NCI-H446 treated with DMSO at 0.1 percent for 48 hours (cell line): ENCODE measurements at places on chromosomes 16 and 17.

DNA sequence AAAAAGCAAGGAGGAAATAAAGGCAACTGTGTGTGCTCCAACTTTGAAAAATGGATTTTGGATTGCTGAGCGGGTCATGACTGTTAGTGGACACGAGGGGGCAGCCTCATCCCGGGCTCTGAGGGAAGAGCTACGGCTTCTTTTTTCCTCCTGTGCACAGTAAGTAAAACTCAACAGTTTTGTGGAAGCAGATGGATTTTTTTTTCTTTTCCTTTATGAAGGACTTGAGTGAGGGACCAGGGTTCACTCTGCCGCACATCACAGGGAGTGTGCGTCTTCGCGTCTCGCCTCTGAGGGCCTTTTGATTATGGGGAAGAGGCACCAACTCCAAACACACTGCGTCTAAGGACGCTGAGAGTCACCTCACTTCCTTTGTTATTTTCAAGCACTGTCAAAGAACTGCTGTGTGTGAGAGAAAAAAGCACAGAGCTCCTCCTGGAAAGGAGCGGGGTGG is 80.3 kb upstream of the GOT2 start:
- no peak for DNase-seq

GRCh38 chr16:22888791-22889190 is 74.8 kb downstream of the HS3ST2 start:
- DNase-seq = no peak

DNA sequence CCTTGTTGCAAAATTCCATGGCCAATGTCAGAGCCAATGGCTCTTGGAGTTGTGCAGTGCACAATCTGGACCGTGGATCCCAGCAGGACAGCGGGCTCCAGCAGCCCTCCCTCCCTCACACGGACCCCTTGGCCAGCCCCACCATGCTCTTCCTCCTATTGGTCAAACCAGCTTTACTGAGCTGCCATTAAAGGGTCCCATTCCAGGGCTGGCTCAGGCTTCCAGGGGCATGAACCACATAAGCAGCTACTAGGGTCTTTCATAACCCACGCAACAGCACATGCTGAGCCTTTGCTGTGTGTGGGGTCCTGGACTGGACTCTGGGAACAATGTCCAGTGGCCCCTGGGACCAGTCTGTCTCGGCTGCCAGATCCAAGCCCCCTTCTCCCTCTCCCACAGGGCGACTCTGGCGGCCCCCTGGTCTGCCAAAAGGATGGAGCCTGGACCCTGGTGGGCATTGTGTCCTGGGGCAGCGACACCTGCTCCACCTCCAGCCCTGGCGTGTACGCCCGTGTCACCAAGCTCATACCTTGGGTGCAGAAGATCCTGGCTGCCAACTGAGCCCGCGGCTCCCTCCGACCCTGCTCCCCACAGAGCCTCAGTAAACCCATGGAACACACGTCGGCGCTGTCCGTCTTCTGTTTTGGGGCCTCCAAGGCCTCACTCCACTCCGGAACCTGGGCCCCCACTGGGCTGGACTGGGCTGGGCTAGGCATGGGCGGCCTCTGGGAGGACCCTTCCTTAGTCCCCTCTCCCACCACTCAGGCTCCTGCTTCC is 5.7 kb downstream of the CTRB1 start:
- DNase-seq = no peak

DNA sequence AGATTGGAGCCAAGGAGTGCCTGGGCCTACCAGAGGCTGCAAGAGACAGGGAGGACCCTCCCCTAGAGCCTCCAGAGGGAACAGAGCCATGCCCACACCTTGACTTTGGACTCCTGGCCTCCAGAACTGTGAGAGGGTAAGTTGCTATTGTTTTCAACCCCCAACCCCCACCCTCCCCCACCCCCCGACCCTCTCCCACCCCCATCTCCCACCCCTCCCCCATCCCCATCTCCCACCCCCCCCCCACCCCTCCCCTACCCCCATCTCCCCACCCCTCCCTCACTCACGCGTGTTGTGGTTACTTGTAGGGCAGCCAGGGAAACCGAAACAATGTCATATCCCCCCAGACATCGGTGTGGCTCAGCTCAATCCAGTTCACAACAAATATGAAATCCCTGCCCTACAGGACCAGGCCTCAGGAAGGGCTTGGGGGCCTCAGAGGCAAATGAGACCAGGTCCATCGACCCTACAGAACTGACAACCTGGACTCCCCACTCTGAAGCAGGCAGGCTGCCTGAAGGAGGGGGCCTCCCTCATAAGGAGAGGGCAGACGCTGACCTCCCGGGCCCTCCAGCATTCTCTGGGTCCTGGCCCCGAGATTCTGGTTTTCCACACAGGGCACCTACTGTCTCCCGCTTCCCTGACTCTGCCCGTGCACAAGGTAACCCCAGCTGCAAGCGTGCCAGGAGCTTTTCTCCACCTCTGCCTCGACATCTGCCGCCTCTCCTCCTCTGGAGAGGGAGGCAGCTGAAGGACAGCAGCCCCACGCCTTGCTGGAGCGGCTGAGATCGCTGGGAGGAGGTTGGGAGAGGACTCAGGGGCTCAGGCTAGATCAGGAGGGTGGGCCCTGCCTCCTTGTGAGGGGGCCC is 3.0 kb upstream of the ZCCHC14 start:
- no peak for DNase-seq

GRCh38 chr17:15447928-15448579 is 19.4 kb downstream of the CDRT4 start:
- no peak for DNase-seq

- no peak for DNase-seq
Measured at GRCh38 chr16:35754391-35755369, 2295.3 kb downstream of the TP53TG3F start.

GRCh38 chr16:53446090-53446489 is 11.8 kb downstream of the RBL2 start:
- DNase-seq = no peak

GRCh38 chr17:62994931-62995330 is 28.9 kb downstream of the TANC2 start:
- no peak for DNase-seq

GRCh38 chr17:74176546-74177001 is 26.9 kb upstream of the RPL38 start:
- peak; percentile 43 for DNase-seq

- DNase-seq = no peak
Measured at GRCh38 chr17:72922219-72922618, 170.3 kb downstream of the SLC39A11 start.

GRCh38 chr17:77841742-77842527 is 116.6 kb upstream of the TNRC6C start:
- DNase-seq = no peak

GRCh38 chr16:8623634-8624033 is 2.1 kb downstream of the METTL22 start:
- DNase-seq = no peak

DNA sequence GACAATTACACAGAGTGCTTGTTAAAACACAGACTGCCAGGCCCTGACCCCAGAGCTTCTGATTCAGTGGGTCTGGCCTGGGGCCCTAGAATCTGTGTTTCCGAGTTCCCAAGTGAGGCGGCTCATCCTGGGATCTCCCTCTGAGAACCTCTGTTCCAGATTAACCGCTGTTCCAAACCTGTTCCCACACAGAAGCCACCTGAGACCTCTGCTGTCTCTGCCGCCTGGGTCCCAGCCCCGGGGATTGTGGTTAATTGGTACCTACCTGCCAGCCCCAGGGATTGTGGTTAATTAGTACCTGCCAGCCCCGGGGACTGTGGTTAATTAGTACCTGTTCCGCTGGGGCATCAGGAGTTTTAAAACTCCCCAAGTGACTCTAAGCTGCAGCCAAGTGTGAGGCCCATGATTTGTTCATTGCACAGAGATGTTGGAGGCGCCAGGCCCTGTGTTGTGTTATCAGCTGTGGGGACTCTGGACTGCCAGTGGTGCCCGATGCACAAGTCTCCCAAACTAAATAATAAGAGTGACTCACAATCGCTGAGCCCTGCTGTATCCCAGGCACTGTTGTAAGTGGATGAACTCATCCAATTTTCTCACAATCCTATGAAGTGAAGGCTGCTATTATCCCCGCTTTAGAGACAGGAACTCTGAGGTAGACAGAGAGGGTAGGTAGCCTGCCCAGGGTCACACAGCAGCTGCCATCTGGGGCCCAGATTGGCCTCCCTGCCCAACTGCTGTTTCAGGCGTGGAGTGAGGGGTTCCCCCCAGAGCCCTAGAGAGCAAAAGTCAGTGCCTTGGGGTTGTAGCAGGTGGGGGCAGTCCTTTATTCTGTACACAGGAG is 219.7 kb downstream of the IRF8 start:
- DNase-seq = no peak

GRCh38 chr16:86243123-86243473 is 267.2 kb upstream of the FOXF1 start:
- no peak for DNase-seq

- DNase-seq = no peak
Measured at GRCh38 chr16:1466968-1467521, 7.8 kb downstream of the CLCN7 start.

DNA sequence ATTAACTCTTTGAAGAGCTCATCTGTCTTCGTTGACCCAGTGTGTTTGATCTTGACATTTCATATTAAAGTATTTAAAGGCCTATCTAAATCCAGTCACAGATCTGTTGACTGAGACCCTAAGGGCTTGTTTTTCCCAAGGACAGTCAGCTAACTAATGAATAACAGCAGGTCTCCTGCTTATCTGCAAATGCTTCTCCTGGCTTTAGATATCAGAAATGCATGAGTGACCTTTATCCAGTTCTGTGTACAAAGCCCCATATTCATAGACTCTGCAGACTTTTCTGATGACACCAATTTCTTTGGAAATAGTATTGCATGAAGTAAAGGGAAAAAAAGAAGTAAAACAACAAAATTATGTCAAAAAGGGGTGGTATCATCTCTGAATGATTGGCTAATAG is 70.3 kb downstream of the YPEL2 start:
- DNase-seq = no peak

DNA sequence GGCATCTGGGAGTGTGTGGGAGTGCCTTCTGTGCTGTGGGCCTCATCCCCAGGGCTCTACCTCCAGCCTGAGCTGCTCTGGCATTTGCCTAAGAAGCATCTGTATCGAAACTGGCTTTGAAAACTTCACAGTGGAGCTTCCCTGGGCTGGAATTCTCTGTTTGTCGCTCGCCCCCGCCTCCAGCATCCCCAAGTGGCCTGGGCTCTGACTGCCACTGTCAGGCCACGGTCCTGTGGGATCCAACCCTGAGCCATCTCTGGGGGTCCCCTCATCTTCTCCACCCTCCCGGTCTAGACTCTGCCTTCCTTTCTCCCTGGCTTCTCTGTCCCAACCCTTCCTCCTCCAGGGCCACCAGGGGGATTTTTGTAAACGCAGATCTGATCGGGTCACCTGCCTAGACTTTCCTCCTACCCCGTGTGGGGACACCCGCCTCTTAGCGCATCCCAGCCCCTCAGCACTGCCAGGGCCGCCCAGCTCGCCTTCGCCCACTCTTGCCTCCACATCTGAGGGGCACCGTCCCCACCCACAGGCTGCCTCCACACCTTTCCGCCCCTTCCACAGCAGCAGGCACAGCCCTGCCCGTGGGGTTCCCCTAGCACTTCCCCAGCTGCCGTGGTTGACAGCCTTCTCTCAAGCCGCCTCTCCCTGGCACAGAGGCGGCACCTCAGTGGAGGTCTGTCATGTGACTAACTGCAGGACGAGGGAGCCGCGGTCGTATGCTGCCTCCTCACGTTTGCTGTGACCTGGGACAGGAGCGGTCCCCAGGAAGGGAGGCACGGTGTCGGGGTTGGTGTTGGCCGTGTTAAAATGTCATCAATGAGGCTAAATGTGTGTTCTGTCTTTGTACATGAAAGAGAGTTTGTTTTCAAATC is 12.0 kb downstream of the TBC1D24 start:
- no peak for DNase-seq

DNA sequence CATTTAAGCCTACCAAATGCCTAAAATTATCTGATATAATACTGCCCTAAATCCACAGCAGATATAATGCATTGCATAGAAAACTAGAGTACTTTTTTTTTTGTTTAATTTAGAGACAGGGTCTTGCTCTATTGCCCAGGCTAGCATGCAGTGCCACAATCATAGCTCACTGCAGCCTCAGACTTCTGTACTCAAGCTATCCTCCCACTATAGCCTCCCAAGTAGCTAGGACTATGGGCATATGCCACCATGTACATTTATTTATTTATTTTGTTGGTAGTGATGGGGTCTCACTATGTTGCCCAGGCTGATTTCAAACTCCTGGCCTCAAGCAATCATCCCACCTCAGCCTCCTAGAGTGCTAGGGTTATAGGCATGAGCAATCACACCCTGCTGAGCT is 20.0 kb downstream of the BRCA1 start:
- no peak for DNase-seq

DNA sequence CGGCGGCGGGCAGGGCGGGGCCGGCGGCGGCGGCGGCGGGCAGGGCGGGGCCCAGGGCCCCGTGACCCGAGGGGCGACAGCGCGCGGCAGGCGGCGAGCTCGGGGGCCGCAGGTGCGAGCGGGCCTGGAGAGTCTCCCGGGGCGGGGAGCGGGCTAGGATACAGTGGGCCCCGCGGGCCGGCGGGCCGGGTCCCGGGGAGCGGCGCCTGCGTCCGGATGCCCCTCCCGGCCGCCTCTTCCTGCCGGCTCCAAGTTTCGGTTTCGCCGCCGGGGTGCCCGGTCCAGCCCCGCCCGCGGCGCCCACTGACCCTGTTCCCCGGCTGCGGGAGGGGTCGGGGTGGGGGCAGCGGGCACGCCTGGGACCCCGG is at the start of gene RNF213:
TSS of gene RNF213 (plus strand) at position 62 of the 368 bp plus-strand sequence. CDS start 2,830 bp downstream, outside the sequence.
- DNase-seq = no peak

GRCh38 chr16:89495121-89495520 is 4.8 kb upstream of the ANKRD11 start:
- DNase-seq = no peak

GRCh38 chr17:40382251-40382650 is 17.7 kb upstream of the GJD3 start:
- DNase-seq = no peak

DNA sequence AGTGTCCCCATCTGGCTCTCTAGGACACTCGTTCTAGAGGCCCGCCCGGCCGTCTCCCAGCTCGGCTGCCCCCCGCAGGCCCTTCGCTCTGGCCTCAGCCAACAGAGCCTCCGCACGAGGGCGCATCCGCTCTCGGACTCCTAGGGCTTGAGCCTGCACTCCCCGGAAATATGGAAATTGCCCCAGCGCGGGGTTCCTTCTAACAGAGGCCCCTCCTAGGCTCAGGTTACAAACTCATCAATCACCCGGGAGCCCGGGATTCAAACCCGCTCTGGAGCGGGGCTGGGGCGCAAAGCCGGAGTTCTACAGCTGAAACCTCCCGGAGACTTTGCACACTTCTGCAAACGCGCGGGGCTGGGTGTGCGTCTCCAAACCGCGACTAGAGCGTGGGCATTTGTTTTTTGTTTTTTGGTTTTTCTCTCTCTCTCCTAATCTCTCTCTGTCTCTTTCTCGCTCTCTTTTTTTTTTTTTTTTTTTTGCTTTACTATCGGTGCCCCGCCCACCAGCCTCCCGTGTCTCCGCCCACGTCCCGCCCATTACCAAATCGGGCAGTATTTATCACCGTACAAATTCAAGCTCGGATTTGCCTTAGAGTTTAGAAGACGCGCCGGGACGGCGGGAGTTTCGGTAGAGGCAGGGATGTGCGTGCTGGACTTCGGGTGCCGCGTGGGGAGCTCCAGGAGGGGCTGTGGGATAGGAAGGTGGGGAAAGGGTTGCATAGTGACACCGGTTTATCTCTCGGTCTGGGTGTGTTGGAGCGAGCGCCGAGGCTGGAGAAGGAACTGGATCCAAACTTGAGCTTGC is 2.4 kb upstream of the FOXL1 start:
- no peak for DNase-seq

- DNase-seq = no peak
Measured at GRCh38 chr16:4938683-4939030, 1.7 kb upstream of the PPL start.

GRCh38 chr17:12046786-12047185 is 26.1 kb downstream of the MAP2K4 start:
- no peak for DNase-seq

- DNase-seq = no peak
Measured at GRCh38 chr16:68083861-68084503, 1.2 kb upstream of the NFATC3 start.
